Activated CD4-positive, alpha-beta T cell treated with anti-CD3 and anti-CD28 coated beads, Interleukin-2, Interleukin-6, amounts not matched to agents 100 ng/mL and 50 ng/mL, durations not matched to agents 16 hours and 8 hours (primary cell): ENCODE measurements at places on chromosomes 2 and 18.

- no peak for DNase-seq
These were observed 111.2 kb upstream of the KLHL29 start for GRCh38 chr2:23273786-23274185.

GRCh38 chr2:49860170-49860569 lies 705.9 kb upstream of the FSHR start:
- DNase-seq = no peak

DNA sequence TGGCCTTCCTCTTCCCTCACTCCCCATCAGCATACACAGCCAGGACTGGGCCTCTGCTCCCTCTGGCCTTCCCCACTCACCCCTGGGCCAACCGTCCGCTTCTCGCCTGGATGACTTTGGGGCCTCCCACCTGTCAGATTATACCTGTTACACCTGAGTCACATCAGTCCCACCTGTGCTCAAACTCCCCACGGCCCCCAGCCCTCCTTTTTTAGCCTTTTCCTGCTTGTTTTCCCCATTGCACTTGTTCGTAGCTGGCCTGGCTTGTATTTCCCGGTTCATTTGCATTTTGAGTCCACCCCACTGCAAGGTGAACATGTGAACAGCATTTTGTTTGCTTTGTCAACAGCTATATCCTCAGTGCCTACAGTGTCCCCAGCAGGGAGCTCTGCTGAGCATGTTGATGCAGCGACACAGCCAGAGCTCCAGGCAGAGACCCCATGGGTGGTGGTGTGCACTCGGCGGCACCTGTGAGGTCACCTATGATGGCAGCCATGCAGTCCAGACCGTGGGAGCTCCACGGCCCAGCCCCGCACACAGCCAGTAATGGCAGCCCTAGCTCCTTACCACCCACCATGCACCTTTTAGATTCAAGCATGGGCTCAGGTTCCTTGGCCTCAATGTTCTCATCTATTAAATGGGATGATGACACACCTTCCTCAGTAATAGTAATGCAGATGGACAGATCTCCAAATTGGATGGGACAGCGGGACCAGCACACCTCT lies 276.4 kb upstream of the HS6ST1 start:
- DNase-seq = no peak

- no peak for DNase-seq
These were observed 67.8 kb upstream of the ARL4C start for GRCh38 chr2:234564699-234565098.

GRCh38 chr2:63486861-63487290 lies 101.4 kb downstream of the WDPCP start:
- DNase-seq = no peak

GRCh38 chr18:75036917-75037688 lies 171.8 kb downstream of the PTGR3 start:
- DNase-seq = no peak
